ENCODE measurements at places on chromosomes 5 and 9.

DNA sequence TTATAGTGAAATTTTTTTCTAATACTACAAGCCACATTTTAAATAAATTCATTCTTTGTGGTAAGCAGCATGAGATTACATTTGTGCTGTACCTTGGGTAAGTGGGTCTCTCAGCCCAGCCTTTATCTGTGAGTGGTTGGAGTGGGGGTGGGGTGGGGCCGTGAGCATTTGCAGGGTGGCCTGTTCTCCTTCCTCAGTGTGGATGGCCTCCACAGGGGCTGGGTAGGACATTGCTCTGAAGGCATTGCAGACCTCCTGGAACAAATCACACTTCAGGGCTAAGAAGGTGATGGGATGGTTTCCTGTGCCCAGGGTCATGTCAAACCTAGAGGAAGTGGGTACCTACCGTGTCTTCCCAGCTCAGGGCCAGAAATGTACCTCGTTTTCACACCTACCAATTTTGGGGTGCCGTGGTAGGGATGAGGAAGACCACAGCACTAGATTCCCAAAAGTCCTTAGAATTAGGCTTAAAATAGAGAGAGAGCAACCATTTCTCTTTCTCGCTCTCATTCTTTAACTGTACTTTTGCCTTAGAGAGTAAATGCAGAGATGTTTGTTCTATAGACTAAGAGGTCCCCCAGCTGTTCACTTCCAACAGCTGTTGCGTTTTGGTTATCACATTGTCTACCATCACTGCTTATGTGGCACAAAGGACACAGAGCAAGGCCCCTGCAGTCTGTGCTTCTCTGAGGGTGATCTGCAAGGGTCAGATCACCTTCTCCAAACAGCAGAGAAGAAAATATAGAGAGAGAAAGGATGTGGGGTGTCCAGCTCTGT lies 83.4 kb upstream of the CTSL start:
- DNase-seq = no peak

DNA sequence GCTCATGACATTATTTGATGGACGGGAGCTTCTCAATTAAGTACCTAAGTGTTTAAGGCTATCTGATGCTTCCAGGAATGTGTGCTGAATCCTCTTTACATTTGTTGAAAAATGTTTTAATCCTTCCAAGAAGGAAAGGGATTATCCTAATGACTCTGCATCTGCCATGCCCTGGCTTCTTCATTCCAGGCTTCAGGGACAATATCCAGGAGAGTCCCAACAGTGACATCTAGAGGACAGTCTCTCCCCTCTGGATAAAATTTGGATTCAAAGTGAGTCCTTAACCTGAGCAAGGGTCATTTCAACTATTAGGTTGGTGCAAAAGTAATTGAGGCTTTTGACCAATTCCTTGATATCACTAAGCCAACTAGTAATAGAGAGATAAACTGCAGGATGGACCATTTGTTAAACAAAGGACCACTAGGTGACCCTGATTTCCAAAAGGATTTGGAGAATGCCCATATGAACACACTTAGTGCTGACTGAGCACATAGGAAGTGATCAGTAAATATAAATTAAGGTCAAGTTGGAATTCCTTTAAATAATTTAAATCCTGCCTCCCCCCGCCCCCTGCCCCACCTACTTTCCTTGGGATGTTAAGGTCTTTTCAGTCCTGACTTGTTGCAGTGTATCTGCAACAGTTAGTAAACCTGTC lies 19.1 kb downstream of the TNFSF8 start:
- DNase-seq = no peak

DNA sequence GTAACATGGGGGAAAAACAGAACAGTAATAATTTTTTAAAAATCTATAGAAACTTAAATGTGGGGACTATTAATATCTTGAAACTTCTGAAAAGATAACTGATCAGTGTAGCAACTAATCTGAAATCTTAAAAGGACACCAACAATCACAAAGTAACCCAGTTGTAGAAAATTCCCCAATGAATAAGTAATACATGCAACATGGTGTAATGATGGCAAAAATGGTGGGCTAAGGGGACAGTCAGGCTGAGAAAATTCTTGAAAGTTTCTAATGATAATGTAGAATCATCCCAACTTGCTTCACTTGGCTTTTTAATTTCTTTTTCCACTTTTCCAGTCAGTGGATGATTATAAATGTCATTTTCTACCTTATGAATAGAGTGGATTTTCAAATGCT lies 5.4 kb downstream of the NFIL3 start:
- DNase-seq = no peak

DNA sequence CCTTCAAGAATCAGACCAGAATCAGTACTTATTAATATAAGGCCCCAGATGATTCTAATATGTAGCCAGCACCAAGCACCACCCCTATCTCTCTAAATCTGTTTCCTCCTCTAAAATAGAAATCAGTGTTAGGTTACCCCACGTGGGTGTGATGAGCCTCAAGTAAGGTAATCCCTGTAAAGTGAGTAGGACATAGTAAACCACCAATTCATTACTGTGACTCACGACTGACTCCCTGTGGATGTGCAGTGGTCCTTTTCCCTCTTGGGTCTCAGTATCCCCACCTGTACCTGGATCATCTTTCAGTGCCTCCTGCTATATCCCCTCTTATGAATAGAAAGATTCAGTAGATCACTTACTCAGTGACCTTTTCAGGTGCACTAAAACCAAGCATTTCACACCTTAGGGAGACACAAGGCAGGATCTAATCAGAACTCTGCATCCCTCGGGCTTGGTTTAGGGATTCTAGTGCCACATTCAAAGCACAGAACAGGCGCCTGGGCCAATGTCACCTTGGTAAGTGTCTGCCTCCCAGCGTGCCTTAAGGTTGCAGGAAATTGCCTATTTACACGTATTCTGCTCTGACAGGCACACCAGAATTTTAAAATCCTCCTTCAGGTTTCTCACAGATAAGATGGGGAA lies 12.2 kb upstream of the ALDH1B1 start:
- no peak for DNase-seq

DNA sequence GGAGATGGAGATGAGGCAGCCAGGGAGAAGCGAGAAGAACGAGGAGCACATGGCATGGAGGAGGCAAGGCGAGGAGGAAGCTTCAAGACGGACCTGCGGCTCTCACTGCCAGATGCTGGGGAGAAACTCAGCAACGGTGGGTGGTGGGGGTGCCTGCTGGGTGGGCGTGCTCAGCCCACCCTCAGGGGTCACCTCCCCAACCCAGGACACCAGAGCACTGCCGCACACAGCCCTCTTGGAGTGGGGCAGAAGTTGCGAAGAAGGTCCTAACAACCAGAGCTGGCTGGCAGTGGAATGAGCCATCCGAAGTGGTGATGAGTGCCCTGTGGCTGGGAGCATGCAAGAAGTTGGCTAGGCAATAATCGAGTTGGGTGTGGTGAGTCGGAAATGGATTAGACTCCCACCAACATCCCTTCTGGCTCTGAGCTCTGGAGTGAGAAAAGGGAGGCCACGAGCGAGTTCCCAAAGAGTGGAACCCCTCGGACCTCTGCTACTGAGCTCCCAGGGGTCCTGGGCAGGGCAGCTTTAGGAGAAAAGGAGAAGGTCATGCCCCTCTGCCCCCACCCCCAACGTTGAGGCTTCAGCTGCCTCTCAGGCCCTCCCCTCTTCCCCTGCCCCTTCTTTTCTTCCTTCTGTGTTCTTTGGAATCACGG lies 212.7 kb upstream of the MVB12B start:
- no peak for DNase-seq

- DNase-seq = no peak
These were observed 145.4 kb downstream of the DENND1A start for GRCh38 chr9:123784518-123784917.

Data from GM06990 (cell line).